ENCODE measurements at places on chromosomes 3 and 15. TPM values are rescaled to one million over a fixed set of nuclear protein-coding genes. Genes with fewer than 3 reads are reported as not detected.

DNA sequence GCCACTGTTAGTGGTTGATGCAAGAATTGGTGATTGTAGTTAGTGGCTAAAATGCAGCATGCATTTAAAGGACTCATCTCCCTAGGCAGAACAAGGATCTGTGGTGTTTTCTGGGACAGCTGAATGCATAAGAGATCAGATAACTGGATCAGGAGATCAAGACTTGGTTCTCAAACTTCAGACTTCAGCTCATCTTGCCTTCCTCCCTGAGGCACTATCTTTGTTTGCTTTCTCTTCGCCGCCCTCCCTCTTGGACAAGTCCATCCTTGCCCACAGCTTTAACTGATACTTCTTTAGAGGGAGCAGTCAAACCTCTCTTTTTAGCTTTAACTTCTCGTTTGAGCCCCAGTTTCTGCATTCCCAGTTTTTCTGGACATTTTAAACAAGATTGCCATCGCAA, 195.4 kb upstream of the TPRG1 start:
- DNase-seq, result no peak

DNA sequence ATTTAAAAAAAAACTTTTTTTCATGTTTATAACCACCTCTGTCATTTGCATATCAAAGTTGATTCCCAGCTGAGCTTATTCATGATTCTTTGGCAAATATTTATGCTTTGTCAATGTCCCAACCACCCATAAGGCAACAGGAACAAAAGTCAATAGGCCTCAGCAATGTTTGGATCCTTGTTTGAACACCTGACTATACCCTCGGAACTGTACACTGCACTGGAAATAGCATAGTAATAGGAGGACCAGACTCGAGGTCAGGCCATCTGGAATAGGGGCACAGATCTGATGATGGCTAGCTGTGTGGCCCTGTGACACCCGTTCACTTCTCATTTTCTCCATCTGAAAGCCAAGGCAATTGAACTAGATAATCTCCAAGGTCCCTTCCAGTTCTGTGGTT, 301.7 kb upstream of the ATP11B start:
- DNase-seq, result no peak

C3orf52 gene
- total RNA-seq, result 1.7 TPM

GRCh38 chr3:56621681-56622080, 61.4 kb downstream of the TASOR start:
- DNase-seq, result no peak

GRCh38 chr3:45704301-45704943, 15.2 kb downstream of the SACM1L start:
- DNase-seq, result no peak

SYNPR gene
- total RNA-seq, result not detected

DNA sequence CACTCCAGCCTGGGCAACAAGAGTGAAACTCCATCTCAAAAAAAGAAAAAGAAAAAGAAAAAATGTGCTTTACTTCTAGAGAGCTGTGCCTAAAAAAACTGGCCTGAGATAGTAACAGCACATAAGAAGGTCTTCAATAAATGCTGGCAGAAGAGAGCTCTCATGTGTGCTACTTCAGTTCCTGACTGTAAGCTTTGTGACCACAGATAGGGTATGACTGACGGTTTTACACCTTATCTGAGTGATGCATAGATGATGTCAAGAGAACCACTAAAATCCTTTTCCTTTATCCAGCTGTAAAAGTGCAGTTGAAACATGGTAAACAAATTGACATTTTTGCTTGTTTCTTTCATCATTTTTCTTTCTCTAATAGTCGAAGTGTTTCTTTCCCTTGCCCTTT, 127.9 kb downstream of the C3orf70 start:
- DNase-seq, result no peak

DNA sequence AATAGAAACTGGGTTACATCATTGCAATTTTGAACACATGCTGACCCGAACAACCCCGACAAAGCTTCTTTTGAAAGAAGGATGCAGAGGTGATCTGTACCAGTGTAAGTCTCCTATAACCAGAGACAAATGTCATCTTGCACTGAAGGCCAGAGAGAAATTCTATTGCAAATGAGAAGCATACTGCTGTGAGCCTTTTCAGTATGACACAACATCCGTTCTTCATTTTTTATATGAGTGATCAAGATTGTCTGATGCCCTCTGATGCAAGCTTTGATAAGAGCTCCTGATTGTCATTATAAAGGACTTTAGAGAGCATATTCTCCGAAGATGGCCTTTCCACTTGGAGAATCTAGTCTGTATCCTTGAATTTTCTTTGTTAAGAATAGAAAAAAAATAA, 36.9 kb downstream of the PCOLCE2 start:
- no peak for DNase-seq

DNA sequence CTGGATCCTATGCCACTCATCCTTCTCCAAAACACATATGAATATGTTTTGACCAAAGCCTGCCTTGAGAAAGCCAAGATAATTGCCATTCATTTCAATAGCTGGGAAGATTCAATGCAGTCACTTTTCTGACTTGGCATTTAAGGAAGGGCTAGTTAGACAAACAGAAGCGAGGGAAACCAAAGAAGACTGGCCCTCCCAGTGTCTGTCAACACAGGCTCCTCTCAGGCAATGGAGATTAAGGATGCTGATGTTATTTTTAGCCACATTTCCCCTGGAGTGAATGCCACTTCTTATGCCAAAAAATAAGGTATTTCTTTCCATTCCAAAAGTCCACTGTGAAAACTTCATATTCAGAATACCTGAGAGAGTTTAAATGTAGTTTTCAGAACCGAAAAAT, 101.7 kb downstream of the P3H2 start:
- DNase-seq, result no peak

GRCh38 chr3:99648101-99648500, 9.7 kb downstream of the COL8A1 start:
- no peak for DNase-seq

EIF5A2 gene
- 10.2 TPM for total RNA-seq

PPARG gene
- total RNA-seq, result 24.0 TPM

DNA sequence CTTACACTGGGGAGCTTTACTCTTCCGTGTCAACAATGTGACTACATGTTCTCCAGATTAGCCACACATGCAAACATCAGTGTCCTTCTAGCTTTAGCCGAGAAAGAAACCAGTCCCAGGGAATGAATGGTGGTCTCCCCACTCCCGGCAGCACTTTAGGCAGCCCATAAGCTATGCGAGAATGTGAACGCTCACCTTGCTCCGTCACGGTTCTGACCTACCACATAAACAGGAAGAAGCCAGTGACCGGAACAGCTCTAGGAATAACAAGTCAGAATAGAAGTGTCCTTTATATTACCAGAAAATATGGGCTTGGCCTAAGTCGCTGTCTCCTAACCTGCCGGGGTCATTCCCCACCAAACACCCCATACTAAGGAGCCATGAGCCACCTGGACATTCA, 98.0 kb upstream of the ABHD17C start:
- DNase-seq, result no peak

DNA sequence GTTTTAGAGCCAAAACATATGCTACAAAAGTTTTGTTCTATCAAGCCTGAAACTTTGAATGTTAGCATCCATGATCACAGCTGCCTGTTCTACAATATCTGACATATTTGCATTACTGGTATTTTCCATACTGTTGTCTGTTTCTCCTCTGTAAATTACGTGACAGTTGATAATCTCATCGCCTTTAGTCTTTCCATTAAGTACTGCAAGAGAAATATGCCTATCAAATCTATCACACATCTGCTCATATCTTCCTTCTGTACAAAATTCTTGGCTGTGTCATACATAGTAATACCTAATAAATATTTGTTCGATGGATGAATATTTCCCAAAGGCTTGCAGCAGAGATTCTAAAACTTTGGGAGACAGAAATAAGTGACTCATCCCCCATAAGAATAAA, 717.3 kb downstream of the OTOL1 start:
- DNase-seq, result no peak

SNTN gene
- total RNA-seq, result not detected

RTP1 gene
- not detected for total RNA-seq

DNA sequence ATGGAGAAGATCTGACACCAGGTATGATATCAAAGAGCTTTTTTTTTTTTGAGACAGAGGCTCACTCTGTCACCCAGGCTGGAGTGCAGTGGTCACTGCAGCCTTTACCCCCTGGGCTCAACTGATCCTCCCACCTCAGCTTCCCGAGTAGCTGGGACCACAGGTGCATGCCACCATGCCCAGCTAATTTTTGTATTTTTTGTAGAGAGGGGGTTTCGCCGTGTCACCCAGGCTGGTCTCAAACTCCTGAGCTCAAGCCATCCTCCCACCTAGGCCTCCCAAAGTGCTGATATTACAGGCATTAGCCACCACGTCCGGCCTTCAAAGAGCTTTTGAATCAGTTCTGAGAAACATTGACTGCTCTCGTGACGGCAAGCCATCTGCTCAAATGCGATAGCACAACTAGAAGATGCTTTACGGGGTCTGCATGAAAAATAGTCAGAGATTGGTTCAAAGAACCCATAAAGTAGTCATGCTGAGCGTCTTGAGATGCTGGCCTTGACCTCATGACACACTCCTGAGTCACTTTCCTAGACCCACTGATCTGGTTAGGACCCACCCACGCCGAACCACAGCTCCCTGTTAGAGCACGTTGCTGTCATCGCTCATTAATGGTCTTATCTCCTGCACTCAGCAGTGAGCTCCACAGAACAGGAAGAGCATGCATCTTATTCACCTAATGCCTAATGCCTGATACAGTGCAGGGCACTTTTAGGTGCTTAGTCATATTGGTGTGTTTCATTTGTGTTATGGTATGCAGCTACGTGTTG, 57.0 kb upstream of the NR2F2 start:
- no peak for DNase-seq

DNA sequence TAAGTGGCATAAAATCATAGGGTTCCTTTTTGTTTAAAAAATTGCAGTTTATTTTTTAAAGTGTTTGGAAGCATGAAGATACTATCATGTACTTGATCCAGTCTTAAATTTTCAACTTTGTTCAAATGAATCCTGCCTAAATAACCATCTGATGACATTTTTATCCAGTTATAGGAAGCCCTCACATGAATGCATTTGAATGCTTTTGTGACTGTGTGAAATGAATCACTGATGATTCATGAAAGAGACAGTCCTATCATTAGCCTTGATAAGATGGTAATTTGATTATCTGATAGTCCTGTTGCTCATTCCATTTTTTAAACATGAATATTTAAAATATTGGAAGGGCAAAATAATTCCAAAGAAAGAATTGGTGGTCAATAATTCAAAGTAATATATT, 401.9 kb upstream of the ROBO2 start:
- no peak for DNase-seq

WDR93 gene
- total RNA-seq, result not detected

ACSBG1 gene
- 0.05 TPM for total RNA-seq

SLC49A4 gene
- 16.9 TPM for total RNA-seq

C3orf49 gene
- total RNA-seq, result not detected

TCF12 gene
- total RNA-seq, result 48.4 TPM

DNA sequence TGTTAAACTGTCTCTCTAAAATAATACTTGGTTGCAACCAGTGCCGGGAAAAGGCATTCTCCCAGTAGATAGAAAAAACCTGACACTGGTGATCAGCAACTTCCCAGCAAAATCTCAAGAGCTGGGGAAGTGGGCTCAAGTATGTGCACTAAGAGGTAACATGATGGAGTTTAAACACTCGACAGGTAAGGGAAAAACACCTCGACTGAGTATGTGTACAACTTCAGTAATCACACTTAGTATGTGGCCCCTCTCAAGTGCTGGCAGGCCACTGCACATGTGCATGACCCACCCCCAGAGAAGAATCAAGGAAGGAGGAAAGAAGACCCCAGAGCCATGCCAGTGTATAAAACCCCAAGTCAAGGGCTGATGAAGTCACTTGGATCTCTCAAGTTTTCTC, 27.4 kb downstream of the SPESP1 start:
- no peak for DNase-seq

- no peak for DNase-seq
These were observed 45.4 kb downstream of the TMEM45A start for GRCh38 chr3:100537646-100538338.

- DNase-seq, result peak; percentile 80
These were observed 30.8 kb downstream of the ACSBG1 start for GRCh38 chr15:78203346-78204225.

DUOXA2 gene
- not detected for total RNA-seq

SRGAP3 gene
- 6.4 TPM for total RNA-seq

- no peak for DNase-seq
These were observed 15.6 kb upstream of the CYFIP1 start for GRCh38 chr15:22995795-22996194.

DNA sequence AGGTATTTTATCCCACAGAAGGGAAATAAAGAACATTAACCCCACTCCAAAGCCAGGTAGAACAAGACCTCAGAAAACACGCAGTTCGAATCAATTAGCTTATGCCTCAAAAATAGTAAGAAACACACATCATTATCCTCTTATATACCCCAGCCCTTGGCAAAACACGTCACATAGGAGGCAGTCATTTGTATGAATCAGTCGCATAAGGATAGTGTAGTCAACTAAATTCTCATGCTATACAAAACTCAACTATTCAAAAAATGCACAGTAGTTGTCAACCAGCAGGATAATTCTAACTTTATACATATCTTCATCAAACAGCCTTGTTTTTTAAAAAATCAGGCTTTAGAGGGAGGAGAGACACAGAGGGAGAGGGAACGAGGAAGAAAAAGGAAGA, 298.4 kb downstream of the FOXP1 start:
- no peak for DNase-seq

MGA gene
- total RNA-seq, result 28.8 TPM

NAALADL2 gene
- total RNA-seq, result 3.1 TPM

GRCh38 chr3:117939425-117940027, 1095.1 kb downstream of the IGSF11 start:
- no peak for DNase-seq

ANKUB1 gene
- not detected for total RNA-seq

GRCh38 chr3:30948426-30948825, 54.0 kb upstream of the GADL1 start:
- no peak for DNase-seq

GRCh38 chr3:9399746-9400145, 2.3 kb downstream of the SETD5 start:
- peak; percentile 87 for DNase-seq

- no peak for DNase-seq
These were observed 641 bp upstream of the VPS13C start for GRCh38 chr15:62060896-62061280.

DNA sequence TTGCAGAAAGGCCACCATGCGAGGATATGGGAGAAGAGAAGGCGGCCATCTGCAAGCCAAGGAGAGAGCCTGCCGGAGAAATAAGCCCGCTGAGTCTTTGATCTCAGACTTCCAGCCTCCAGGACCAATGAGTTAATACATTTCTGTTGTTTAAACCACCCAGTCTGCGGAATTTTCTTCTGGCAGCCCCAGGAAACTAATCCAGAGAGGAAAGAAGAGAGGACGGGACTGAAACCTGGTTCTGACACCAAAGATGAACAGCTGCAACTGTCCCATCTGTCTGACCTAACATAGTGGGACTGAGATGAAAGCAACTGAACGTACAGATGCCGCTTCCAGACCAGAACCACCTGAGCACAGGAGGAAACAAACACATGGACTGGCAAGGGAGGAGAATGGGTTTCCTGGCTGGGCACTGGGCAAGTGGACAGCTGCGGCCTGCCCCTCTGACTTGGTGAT, 32.3 kb downstream of the VGLL4 start:
- DNase-seq, result no peak

- no peak for DNase-seq
These were observed 267.9 kb upstream of the THBS1 start for GRCh38 chr15:39312984-39313383.

IL17RB gene
- 3.1 TPM for total RNA-seq

Data from left ventricle myocardium superior (tissue), 1 donor.